Peyer's patch (tissue), 4 donors: ENCODE measurements at places on chromosomes 2 and 18.

GRCh38 chr2:138548796-138549195 is 47.2 kb downstream of the SPOPL start:
- no peak for DNase-seq

GRCh38 chr2:44964752-44965236 is 23.3 kb downstream of the SIX3 start:
- DNase-seq = no peak

GRCh38 chr2:158760887-158761286 is 34.2 kb upstream of the DAPL1 start:
- no peak for DNase-seq

DNA sequence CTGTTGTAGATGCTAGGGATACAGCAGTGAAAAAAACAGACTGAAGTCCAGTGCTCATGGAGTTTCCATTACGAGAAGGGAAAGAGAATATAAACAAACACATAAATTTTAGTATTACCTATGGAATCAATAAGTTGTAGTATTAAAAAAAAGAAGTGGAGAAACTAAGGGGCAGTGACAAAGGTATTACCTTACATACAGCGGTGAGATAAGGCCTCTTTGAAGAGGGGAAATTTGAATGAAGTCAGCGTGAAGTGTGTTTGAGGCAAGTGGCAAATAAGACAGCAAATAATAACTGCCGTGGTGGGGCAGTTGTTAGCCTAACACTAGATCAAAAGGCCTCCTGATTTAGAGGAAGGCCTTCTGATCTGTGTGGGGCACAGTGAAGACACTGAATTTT is 57.9 kb downstream of the TLK1 start:
- DNase-seq = no peak

GRCh38 chr18:72840109-72840508 is 27.7 kb downstream of the NETO1 start:
- DNase-seq = no peak

DNA sequence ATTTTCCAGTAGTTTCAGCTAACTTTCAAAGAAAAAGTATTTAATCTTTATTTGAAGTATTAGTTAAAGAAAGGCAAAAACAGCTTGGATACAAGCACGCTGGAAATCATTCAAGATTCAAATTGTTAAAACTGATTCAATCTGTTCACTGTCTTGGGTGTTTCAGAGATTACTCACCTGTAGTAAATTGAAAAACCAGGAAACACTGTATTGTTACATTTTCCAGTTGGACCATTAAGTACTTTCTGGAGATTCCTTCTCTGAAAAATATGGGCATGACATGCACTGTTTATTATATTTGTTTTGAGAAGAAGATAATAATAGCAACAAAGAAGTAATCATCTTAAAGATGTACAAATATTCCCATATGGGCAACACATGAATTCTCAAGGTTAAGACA is 196.1 kb downstream of the UBE2E3 start:
- no peak for DNase-seq

DNA sequence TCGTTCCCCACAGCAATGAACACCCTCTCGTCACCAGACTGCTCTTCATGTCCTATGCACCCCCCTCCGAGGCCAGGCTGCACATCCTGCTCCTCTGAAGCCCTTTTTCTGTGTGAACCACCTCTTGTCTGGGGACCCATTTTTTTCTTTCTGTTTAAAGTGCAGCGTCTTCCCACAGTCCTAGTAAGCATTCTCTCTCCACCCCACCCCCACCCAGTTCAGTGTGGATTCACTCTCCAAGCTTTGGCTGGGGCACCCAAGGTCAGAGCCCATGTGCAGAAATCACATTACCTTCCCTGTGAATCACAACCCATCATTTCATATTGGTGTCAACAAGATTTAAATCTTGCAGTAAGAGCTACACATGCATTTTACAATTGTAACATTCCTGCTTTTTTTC is 26.4 kb upstream of the PKDCC start:
- DNase-seq = no peak

GRCh38 chr2:135636982-135637381 is 104.7 kb upstream of the UBXN4 start:
- no peak for DNase-seq

DNA sequence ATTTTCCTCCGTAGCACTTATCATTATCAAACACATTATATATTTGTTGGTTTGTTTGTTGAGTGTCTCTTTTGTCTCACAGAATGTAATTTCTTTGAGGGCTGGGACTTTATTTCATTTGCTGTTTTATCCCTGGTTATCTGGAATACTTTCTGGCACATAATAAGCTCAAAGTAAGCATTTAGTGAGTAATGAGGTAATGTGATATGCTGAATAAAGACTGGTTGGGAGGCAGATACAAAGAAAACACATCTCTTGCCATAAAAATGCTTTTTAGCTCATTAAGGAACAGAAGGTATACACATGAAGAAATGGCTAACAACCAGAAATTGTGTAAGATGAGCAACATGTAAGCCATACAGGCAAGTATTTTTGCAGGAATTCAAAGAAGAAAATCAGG is 1411.8 kb downstream of the LRP1B start:
- no peak for DNase-seq

DNA sequence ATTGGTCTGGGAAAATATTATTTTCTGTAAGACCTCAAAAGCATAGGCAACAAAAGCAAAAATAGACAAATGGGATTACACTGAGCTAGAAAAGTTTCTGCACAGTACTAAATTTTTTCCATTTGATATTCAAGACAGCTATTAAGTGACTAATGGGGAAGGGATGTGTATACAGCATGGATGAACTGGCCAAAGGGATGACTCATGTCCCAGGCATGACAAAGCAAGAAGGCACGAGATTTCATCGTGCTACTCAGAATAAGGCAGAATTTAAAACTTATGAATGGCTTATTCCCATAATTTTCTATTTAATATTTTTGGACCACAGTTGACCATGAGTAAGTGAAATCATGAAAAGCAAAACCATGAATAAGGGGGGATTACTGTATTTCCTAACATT is 1250.1 kb upstream of the GYPC start:
- DNase-seq = no peak

GRCh38 chr2:225998653-225999052 is 599.1 kb downstream of the NYAP2 start:
- no peak for DNase-seq

DNA sequence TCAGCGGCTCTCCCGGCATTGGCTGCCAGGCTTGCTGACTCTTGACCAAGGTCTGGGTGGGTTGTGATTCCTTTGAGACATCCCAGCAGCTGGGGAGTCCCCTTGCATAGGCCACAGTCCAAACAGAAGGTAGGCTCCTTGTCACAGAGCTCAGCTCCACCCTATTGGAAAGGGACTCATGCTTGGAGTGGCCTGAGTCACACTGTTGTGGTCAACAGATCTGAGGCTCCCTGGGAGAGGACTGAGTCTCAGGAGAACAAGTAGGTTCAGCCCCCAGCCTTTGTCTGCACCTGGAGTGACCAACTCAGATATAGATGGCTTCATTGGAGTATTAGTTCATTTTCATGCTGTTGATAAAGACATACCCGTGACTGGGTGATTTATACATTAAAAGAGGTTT is 32.1 kb upstream of the SH3BP4 start:
- DNase-seq = no peak

DNA sequence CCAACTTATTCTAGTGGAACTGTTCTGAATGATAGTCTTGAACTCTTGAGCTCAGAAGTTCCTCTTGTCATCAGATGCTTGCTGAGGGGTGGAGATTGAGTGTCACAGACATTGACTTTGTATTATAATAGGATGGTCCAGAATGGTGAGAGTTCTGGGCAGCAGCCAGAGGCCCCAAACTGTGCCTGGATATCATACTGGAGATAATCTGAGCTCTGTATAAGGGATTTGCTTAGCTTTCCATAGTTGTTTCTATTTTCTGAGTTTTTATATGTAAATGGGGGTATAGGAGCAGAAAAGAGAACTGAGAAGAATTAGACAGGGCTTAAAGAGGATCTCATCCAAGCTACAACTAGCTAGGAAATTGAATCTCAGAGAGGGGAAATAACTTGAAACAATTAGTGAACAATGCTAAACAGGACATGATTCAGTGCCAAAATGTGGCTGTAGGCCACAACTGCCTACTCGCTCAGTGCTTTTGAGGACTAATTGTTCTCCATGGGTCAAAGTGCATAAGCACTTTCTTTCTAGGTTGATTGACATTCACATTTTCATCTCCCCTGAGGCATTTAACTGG is 10.1 kb upstream of the LCLAT1 start:
- DNase-seq = no peak

DNA sequence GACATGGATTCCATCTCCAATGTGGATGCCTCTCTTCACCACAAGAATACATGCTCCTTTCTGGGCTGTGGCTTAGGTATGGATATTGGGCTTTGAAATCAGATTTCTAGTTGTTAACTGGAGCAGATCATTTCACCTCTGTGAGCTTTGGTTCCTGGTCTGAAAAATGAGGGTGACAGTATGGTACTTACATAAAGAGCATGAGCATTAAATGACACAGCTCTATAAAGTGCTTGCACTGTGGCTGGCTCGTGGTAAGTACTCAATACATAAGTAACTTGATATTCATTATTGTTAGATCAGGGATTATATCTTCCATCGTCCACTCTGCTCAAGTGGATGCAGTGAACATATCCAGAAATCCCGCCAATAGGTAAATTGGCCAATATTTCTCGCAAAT is 33.4 kb downstream of the ARHGAP25 start:
- DNase-seq = no peak

- DNase-seq = no peak
Measured at GRCh38 chr2:240461471-240462072, 26.1 kb downstream of the GPC1 start.

DNA sequence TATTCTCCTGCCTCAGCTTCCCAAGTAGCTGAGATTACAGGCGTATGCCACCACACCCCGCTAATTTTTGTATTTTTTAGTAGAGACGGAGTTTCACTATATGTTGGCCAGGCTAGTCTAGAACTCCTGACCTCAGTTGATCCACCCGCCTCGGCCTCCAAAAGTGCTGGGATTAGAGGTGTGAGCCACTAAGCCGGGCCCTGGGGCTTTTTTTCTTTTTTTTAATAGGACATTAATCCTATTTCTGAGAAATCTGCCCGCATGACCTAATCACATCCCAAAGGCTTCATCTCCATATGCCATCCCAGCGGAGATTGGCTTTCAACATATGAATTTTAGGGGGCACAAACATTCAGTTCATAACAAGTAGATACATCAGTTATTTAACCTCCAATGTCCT is 128.6 kb downstream of the CNTNAP5 start:
- no peak for DNase-seq

DNA sequence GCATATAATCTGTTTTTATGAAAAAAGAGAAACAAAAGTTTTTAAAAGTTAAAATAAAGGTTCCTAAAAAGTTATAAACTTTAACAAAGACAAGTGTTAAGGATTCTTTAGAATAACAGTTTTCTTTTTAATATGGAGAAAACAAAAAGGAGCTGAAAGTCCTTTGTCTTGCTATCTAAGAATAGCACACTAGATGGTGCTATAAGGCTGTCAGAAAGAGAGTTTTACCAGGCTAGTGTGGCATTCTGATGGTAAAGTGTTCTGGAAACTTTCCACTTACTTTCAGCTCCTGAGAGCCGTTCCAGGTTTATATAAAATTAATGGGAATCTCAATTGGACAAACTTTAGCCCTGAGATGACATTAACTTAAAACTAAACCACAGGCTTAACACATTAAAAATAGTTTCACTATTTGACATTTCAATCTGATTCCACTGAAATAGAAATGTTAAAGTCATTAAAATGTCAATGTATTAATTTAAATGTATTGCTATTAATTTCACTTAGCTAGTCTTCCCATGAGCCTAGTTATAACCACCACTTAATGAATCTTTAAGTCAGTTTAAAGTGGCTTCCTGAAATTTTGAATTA is 3.7 kb downstream of the FBXO48 start:
- DNase-seq = no peak

DNA sequence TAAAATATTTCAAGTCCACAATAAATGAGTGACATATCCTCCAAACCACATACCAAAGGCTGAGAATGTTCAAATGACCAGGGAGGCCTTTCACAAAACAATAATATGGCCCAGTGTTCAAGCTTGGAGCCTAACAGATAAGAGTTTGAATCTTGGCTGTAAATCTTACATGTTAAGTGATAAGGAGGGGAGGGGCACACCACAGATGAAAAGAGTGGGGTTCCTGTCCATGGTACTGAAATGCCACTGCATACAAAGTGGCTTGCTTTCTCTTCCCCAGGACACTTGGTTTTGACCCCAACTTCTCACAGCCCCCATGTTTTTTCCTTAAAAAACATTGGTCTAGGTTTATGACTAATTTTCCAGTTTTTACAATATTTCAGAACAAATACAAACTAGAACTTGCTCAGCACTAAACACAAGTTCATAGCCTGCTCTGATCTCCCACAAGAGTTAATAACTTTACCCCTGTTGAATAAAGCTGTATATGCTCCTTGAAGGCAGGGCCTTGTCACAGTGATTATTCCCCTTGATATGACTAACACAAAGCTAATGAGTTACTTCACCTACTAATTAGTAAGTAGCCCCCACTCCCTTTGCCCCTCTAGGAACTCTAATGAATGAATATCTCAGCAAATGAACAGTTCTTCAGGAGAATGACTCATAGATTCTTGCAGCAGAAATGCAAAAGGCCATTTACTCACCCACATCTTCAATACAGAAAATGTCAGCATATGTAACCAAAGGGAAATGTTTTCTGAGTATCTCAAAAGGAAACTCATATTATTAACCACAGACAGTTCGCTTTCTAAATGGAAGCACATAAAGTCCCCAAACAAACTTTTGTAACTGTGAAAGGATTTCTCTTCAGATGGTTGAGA is 142.2 kb downstream of the SATB2 start:
- no peak for DNase-seq

GRCh38 chr2:12720278-12720620 is 3.5 kb downstream of the TRIB2 start:
- no peak for DNase-seq

GRCh38 chr2:100818606-100819369 is 1.2 kb upstream of the NPAS2 start:
- DNase-seq = no peak

- no peak for DNase-seq
Measured at GRCh38 chr2:240428245-240428644, 7.2 kb upstream of the GPC1 start.

DNA sequence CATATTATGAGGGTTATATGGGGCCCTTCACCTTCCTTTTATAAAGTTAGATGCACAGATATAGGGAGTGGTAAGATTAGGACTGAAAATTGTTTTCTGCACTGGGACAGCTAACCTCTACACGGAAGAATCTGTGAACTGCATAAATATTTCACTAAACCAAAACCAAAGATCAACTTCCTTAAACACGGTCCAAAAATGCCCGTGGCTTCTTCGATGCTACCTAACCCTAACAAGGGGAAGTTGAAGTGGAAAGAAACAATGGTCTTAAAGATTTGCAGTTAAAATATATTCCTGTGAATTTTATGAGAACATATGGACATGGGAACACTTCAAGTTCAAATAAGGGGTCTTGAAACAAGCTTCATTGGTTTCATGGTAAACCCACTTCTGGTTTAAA is 33.3 kb upstream of the PAX3 start:
- DNase-seq = no peak
